ENCODE measurements at places on chromosomes 4 and X. TPM values are rescaled to one million over a fixed set of nuclear protein-coding genes. Genes with fewer than 3 reads are reported as not detected.

Gene RS1
- not detected for total RNA-seq

DNA sequence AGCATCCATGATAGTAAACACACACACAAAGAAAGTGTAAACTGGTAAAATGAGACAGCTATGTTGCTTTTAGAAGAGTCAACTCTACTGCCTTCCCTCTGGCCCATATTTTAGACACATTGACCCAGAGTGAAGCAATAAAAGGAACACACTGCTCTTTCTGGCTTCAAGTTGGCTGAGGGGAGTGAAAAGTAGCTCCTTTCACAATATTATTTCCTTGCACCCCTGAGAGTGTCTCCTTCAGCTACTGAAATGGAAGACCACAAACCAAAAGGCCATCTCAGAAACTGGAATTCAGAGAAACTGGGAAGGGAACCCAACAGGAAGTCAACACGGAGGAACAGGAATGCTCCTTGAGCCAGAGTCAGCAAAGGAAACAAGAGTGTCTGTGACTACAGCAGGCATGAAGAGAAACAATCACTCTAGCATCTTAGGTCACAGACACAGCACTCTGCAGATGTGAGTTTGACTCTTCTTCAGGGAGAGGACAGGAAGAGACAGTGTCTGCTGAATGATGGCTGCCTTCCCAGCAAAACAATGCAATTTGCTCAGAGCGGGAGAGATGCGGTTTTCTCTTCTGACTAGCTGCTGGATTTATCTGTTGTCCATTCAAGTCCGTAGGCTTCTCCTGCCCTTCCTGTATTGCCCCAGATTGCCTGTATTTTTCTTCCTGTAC lies 106.7 kb downstream of the SPATA18 start:
- no peak for DNase-seq

GRCh38 chr4:147717878-147718277 lies 14.0 kb upstream of the ARHGAP10 start:
- DNase-seq = no peak

- DNase-seq = no peak
These were observed 31.3 kb downstream of the JADE1 start for GRCh38 chr4:128840711-128841318.

Measured in mucosa of descending colon (tissue), 3 donors.